ENCODE measurements at places on chromosomes 7 and 10. TPM values are rescaled to one million over a fixed set of nuclear protein-coding genes. Genes with fewer than 3 reads are reported as not detected.

The DPYSL4 gene
- 28.4 TPM for total RNA-seq

The AGR3 gene
- total RNA-seq: not detected

The TRIM73 gene
- 0.59 TPM for total RNA-seq

The SLC26A5 gene
- total RNA-seq: not detected

The ATP6V1F gene
- total RNA-seq: 58.9 TPM

The SPDYE18 gene
- total RNA-seq: 0.44 TPM

The FFAR4 gene
- not detected for total RNA-seq

The FBXL13 gene
- 4.4 TPM for total RNA-seq

The RGR gene
- not detected for total RNA-seq

The SP8 gene
- total RNA-seq: not detected

The DNTT gene
- total RNA-seq: not detected

The CLEC2L gene
- total RNA-seq: not detected

The GALNT17 gene
- not detected for total RNA-seq

The MCM10 gene
- 0.31 TPM for total RNA-seq

The METTL2B gene
- total RNA-seq: 23.5 TPM

The OR6V1 gene
- total RNA-seq: not detected

The UCMA gene
- not detected for total RNA-seq

The GPRIN2 gene
- total RNA-seq: not detected

The HOXA5 gene
- total RNA-seq: not detected

The FHIP2A gene
- total RNA-seq: 26.2 TPM

The FAS gene
- 28.1 TPM for total RNA-seq

The LMOD2 gene
- not detected for total RNA-seq

The UCN3 gene
- total RNA-seq: not detected

The NACAD gene
- total RNA-seq: 1.7 TPM

The CTTNBP2 gene
- total RNA-seq: 0.15 TPM

The SUFU gene
- total RNA-seq: 16.8 TPM

The TMEM213 gene
- not detected for total RNA-seq

The HOXA3 gene
- total RNA-seq: 0.10 TPM

The EBF3 gene
- 22.8 TPM for total RNA-seq

The GPR85 gene
- 0.39 TPM for total RNA-seq

The PNLIPRP1 gene
- not detected for total RNA-seq

The NEUROD6 gene
- not detected for total RNA-seq

The SPDYE1 gene
- total RNA-seq: not detected

The RNLS gene
- total RNA-seq: 19.7 TPM

The ZNF239 gene
- total RNA-seq: 5.0 TPM

Data from cardiac ventricle fibroblast (primary cell).